ENCODE measurements at places on chromosomes 7 and 10.

GRCh38 chr10:19932806-19933371, 116.7 kb downstream of the PLXDC2 start:
- no peak for DNase-seq

DNA sequence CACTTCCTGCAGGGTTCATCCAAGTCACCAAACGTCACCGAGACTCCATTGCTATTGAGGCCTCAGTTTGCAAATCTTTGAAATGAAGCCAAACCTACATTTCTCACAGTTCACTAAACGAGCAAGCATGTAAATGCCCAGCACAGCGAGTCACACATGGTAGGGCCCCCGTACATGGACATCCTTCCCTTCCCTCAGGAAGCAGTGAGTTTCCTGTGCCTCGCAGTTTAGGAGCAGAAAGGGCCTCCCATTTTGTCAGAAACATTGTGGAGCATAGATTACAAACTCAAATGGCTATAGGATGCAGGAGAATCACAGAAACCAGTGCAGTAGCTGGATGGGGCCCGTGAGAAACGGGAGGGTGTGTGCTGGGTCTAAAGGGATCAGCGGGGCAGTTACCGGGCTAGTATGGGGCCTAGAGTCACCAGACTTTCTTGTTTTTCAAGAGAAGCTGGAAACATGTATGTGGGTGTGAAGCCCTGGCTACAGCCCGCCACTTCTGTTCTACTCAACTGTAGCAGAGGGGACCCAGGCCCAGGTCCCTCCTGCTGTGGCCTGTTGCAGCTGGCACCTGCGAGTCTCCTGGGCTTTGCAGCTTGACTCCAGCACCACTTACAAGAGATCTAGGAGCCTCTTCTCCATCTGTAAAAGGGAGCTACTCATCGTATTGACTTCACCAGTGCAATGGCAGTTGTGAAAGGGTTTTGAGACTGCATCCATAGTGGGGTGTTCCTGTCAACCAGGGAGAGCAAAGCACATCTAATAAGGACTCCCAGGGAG, 14.2 kb upstream of the SLC18A3 start:
- no peak for DNase-seq

DNA sequence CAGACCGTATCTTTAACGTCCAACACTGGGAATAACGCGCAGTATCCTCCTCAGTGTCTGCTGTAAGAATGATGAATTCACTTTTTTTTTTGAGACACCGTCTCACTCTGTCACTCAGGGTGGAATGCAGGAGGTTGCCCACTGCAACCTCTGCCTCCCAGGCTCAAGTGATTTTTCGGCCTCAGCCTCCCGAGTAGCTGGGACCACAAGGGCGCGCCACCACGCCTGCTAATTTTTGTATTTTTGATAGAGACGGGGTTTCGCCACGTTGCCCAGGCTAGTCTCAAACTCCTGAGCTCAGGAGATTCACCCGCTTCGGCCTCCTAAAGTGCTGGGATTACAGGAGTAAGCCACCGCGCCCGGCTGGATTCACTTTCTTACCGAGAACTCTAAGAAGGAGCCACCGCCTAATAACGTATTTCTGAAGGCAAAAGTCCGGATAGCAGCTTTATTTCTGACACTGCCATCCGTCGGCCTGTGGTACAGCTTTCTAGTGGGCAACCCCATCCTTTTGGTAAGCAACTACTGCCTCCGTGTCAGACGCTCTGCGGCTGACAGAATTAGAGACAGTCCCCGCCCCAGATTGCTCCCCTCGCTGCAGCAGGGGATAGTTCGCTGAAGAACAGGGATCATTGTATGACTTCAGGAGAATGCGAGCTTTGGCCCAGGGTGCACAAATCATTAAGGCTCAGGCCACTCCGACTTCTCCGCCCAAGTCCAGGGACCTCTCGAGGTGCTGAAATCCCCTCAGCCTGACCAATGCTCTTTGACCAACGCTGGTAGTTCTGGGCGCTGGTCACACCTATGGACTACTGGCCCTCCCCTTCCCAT, 662 bp downstream of the POLR3A start:
- peak; percentile 33 for DNase-seq

GRCh38 chr10:106960812-106961211, 203.7 kb downstream of the SORCS1 start:
- no peak for DNase-seq

- DNase-seq = no peak
These were observed 449.1 kb downstream of the KCNMA1 start for GRCh38 chr10:77188521-77188920.

DNA sequence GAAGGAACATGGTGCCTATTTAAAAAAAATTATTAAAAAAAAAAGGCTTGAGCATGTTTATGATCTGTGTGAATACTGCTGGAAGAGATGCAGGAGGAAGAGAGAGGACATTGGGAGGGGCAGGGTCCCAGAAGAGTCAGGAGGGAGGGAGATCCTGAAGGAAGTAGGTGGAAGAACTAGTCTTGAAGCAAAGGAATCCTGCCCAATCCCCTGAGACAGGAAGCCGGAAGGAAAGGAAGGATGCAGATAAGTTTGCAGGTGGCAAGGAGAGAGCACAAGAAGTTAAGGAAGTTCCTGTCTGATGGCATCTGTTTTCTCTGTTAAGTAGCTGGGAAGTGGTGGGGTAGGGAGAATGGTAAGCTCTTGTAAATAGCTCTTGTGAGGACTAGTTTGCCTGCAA, 318.5 kb downstream of the DOCK4 start:
- no peak for DNase-seq

DNA sequence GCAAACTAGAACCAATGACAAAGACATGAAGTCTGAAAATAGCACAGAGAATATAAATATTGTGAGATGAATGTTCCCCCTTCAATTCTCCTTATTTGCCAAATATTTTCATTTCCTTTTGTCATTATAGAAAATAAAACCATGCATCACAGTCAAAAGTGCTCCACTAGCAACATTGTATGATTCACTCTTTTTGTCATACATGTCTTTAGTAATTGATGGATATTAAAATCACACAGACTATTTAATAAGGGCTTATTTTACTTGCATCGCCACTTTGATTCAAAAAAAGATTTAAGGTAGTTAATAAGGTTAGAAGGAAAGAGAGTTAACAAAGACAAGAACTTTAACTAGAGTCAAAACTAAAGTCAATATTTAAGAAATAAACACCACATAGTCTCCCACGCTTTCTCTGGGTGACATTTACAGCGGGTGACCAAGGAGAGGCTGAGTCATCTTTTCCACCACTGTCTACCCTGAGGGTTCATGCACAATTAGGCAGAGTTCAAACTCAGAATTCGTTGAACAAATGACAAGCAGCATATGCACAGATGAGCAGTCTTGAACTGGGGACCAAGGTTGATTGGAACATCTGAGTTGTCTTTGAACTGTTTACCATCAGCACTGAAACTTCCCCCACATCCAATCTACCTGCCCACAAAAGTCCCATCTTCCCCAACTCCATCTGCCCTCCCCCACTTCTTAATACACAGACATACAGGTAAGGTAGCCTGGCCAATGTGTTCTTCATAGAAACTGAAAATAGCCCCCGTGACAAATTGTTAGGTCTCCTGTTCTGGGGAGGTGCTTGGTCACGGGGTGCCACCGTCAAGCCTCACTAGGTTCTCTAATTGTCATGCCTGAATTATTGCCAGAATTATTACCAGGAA, 42.5 kb downstream of the C7orf25 start:
- DNase-seq = no peak

- no peak for DNase-seq
These were observed 116.2 kb downstream of the SLC25A13 start for GRCh38 chr7:96205665-96206064.

GRCh38 chr10:129952378-129953118, 11.5 kb downstream of the EBF3 start:
- no peak for DNase-seq

- DNase-seq = no peak
These were observed 51.6 kb downstream of the CYCS start for GRCh38 chr7:25073451-25073850.

- peak; percentile 5 for DNase-seq
These were observed 6.7 kb downstream of the CALN1 start for GRCh38 chr7:72405418-72405817.
